ENCODE measurements at places on chromosomes 2 and 18.
A peak's percentile ranks its signal among the peaks of the same experiment; 100 is the strongest.

DNA sequence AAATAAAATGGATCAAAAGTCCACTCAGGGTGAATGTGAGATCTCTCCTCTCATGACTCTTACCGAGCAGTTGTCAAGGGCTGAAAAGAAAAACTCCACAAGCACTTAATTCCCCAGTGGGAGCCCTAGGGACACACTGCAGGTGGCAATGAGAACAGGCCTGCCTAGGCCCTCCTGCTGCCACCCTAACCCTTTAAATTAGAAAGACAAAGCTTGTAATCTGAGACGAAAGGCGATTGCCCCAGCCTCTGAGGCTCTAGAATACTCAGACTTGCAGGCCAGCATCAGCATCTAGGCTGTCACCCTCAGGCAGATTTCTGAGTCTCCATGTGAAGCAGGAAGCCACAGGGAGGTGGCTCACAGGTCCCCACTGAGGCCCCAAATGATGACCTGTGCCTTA is 457.0 kb upstream of the MYT1L start:
- no peak for DNase-seq

DNA sequence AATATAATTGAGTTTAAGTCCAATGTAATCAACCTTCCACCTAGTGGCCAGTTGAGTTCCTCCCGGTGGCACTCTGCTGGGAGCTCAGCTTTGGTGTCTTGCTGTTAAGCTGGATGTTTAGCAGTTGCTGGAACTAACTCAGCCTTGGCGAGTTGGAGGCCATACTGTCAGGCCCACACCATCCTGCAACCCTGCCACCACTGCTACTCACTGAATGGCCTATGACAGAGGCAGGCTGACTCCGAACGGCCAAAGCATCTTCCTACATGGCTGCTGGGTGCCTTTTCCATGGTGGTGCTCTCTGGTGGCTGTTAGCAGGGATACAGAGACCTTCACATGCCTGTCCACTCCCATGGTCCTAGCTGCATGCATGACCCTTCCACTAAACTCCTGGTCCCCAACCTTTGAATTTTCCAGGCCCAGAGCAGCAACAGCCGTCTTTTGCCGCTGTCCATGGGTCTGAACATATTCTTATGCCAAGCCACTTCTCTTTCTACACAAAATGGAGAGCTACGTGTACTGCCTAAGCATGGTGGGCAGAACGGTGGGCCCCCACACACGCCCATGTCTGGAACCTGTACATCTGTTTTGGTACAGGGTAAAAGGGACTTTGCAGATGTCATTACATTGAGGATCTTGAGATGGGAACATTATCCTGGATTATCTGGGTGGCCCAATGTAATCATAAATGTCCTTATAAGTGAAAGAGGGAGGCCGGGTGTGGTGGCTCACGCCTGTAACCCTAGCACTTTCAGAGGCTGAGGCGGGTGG is 15.0 kb upstream of the TRAF3IP1 start:
- DNase-seq = no peak

DNA sequence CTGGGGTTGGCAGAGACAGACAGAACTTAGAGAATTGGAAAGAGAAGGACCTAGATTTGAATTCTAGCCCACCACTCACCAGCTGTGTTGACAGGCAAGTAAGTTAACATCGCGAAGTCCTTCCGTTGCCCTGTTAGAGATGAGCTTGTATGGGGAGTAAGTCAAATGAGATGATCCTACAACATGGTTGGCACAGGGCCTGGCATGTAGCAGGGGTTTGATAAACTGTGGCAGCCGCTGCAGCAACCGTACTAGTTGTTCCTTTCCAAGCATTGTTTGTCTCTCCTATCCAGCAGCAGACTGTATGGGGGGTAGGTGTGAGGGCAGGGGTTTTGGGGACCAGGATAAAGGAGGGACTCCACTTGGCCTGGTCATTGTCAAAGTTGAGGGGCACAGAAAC is 16.0 kb downstream of the TET3 start:
- no peak for DNase-seq

DNA sequence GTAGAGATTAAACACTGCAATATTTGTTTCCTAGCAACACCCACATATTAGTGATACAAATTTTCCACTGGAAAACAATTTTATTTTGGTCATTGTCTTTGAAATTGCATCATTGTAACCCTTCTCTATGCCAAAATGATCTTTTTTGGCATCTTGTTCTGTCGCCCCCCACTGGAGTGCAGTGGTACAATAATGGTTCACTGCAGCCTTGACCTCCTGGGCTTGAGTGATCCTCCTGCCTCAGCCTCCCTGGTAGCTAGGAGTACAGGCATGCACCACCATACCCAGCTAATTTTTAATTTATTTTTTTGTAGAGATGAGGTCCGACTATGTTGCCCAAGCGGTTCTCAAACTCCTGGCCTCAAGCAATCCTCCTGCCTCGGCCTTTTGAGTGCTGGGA is 117.4 kb downstream of the PIK3C3 start:
- DNase-seq = no peak

GRCh38 chr18:12659904-12660605 is 2.1 kb upstream of the SPIRE1 start:
- no peak for DNase-seq

DNA sequence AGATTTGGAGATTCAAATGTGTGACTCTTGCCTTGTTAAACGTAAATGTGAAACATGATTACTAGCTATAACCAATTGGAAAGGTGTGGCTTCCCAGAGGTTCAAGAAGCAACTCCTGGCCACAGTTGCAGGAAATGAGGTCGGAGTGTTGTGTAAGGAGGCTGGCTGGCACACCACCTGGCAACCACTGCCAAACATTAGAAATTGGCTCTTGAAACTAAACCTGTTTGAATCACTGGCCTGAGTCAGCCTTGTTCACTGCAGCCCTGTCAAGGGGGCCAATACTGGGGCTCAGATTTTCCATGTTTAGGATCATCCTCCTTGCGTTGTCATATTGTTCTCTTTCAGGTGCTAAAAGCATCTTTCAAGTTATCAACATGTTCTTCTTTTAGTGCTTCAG is 206.3 kb downstream of the ARL6IP6 start:
- DNase-seq = peak; percentile 54

- DNase-seq = peak; percentile 92
Observed at GRCh38 chr2:177392373-177393202, at the start of gene AGPS. Gene AGPS (plus strand): TSS chr2:177392773. CDS start chr2:177392790, 17 bp downstream.

DNA sequence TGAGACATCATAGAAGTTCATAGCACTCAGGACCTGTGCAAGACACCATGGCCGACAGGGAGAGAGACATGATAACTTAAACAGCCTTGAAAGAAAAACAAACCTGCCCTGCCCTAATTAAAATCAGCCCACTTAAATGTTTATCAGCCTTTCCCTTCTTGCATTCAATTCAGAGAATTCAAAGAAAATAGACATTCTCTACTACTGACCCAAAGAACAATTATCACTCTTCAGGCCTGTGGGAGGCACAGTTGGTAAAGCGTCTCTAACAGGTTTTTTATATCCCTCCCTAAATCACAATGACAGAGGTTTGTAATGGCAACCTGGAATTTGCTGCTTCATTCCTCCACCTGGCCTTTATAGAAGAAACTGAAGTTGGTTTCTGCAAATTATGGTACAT is 1.7 kb downstream of the CDK15 start:
- DNase-seq = no peak

DNA sequence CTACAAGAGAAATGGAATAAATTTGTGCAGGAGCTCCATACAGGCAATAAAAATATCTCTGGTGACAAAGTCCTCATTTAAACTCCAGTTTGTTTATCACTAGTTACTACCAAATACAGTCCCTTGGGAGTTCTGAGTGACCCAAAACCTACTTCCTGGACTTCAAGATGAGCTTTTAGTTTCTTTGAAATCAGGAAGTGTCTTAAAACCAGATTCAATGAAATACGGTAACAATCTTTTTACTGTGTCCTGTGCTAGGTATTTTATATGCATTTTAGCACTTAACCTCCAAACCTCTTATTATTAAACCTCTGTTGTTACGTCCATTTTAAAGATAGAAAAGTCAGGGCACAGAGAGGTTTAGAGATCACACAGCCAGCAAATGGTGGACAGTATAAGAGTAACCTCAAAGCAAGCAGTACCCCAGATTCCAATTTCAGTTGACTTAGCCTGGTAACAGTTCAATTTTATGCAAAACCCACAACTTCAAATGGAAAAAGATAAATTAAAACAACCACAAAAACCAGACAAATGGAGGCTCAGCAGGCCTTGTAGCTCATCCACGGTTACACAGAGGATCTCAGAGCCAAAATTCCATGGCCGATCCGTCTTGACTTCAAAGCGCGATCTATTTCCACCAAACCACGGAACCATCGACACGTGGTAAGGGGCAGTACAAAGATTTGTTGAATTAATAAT is 1.3 kb upstream of the KCMF1 start:
- no peak for DNase-seq

DNA sequence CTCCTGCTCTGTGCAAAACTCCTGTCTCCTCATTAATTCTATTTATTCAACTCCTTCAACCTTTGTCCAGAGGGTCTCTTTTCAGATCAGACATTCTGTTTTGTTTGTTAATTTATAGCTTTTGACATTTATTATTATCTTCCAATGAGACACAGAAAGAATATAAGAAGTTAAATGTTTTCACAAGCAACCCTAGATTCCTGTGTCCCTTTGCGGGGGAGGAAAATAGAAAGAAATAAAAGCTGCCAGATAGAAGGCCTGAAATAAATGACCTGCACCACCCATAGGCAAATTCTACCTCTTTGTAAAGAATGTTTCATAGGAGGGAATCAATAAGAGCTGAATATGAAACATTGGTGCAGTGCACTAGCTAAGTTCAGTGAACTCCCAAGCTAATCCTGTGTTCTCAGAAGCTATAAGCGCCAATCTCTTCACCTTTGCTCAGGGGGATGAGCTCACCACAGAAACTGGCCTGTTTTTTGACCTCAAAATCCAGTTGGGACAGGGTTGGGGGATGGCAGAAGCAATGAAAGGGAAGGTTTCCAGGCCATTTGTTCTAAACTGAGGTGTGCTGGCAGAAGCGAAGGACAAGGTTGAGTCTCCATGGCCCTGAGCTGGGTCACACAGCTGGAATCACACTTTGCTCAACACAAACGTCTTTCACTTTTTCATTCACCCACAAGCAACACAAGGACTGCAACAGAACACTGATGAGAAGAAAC is 258.6 kb downstream of the NRXN1 start:
- no peak for DNase-seq

GRCh38 chr18:45670281-45670962 is 53.6 kb upstream of the SLC14A1 start:
- no peak for DNase-seq

DNA sequence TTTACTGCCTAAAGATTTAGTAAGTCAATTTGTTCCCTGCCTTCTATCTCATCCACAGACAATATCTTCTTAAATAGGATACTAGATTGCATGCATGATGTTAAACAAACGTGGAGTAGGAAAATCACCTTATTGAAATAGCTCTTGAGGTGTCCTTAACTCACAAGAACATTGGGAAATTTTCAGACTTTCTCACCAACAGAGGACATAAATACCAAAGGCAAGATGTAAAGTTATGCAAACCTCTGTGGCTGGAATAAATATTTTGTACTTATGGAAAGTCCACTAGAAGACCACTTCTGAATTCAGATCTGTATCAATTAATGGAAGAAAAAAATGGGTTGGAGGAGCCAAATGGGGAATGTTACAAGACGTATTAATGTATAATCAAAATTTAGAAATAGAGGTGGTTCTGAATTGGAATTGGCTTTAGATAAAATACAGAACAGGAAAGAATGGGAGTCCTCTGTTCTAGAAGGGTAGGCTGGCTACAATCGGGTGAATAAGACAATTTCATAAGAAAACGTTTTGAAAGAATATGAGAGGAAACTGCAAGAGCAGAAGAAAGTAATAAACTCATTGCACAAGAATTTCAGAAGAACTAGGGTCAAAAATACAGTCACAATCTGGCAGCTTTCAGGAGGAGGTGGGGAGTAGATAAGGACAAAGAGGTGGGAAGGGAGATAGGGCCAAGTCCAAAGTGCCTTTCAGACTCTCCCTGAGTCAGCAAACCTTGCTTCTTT is 69.3 kb upstream of the FN1 start:
- DNase-seq = no peak

- DNase-seq = no peak
Observed at GRCh38 chr2:120526997-120527945, 181.3 kb downstream of the INHBB start.

DNA sequence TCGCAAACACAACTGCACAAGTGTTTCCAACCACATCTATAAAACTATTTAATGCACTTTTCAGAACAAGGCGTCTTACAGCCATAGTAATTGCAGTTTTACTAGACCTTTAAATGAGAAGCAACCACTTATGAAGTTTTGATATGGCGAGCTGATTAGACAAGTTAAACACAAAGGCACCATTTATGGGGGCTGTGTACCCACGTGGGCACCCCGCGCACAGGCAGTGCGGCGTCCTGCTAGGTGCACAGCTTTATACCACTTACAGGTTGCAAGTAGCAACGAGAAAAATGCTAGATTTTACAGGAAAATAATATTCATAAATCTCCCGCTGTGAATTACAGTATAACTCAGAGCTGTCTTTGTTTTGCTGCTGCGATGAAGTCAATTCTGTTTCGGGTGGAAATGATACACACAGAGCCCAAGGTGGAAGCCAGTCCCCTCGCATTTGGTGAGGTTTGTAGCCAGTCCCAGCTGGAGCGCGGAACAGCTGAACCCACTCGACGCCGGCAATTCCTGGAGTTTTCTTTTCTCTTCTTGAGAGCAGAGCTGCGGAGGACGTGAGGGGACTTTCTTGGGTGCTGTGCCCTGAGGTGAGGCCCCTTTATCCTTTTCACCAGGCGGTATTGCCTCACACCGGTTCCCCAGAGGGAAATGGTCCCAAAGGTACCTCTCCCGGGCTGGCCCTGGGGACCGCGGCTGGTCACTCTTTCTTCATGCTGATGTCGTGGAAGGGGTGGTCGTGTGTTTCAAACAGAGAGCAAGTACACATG is 76.7 kb downstream of the PTGR3 start:
- no peak for DNase-seq

- peak; percentile 51 for DNase-seq
Observed at GRCh38 chr18:48545757-48546321, 7.0 kb downstream of the CTIF start.

GRCh38 chr2:36266536-36267121 is 88.9 kb upstream of the CRIM1 start:
- DNase-seq = no peak

GRCh38 chr18:40035966-40036365 is 1919.1 kb upstream of the PIK3C3 start:
- no peak for DNase-seq

DNA sequence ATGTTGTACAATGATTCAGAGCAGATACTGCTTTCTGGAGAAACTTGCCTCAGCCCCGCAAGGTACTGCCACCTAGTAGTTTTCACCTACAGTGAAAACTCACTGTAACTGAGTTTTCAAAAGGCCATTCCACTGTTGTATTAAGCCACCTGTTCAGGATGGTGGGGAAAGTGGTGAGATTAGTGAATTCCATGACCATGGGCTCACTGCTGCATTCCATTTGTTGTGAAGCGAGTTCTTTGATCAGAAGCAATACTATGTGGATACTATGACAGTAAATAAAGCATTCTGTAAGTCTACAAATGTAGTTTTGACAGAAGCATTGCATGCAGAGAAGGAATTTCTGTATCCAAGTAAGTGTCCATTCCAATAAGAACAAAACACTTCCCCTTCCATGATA is 113.6 kb downstream of the LAMA3 start:
- no peak for DNase-seq
